ENCODE measurements at places on chromosomes 12 and 14.

GRCh38 chr12:71780237-71780822 is 25.7 kb downstream of the RAB21 start:
- DNase-seq = peak; percentile 72

- DNase-seq = peak; percentile 74
Measured at GRCh38 chr14:99574099-99574880, 29.7 kb downstream of the CCDC85C start.

GRCh38 chr12:118237052-118237665 is 101.2 kb downstream of the PEBP1 start:
- DNase-seq = peak; percentile 2

- no peak for DNase-seq
Measured at GRCh38 chr12:24479131-24479530, 469.8 kb downstream of the BCAT1 start.

Measured in cerebellar cortex (tissue), 1 donor.